SK-N-SH (cell line): ENCODE measurements at places on chromosomes 5 and 9.

DNA sequence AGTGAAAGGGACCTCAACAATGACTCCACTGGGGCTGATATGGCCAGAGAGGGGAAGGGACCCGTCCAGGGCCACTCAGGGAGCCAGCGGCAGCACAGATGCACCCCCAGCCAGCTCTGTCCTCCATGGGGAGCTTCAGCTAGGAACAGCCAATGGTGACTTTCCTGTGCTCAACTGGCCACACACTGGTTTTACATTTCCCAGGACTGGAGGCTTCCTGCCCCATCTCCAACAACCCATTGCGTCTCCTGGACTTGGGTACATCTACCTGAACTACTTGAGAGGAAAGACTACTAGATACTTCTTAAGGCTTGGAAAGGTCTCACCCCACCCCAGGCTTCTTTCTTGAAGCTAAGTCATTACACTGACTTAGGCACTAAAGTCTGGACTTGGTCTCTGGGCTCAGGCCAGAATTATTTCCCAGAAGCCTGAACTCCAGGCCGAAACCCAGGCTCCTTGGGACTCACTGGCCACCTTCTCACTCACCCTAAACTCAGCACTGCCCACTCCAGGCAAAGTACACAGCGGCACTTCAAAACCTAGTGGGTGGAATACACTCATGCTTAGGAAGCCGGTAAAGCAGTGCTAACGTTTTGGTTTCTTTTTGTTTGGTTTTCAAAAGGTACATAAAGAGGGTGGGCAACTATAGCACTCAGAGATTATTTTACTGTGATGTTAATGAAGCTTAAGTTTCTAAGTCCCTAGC, 1.5 kb downstream of the IGFBPL1 start:
- DNase-seq: peak; percentile 44

DNA sequence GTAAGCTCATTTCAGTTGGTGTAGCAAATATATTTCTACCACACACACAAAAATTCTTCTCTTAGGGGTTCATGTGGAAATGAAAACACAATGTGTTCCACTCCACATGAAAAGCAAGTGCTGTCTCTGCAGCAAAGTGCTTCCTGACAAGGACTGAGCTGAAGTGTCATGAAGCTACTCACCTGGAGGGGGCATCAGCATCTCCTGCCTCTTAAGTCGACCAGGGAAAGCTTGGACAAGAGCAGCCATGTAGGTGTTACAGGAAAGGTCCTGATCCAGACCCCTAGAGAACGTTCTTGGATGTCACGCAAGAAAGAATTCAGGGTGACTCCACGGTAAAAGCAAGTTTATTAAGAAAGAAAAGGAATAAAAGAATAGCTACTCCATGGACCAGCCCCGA, 62.8 kb downstream of the SV2C start:
- DNase-seq: no peak

GRCh38 chr9:29625292-29625731, 2052.0 kb upstream of the C9orf72 start:
- DNase-seq: peak; percentile 2

- DNase-seq: no peak
These were observed 214.5 kb downstream of the TMEM167A start for GRCh38 chr5:82862711-82863110.

DNA sequence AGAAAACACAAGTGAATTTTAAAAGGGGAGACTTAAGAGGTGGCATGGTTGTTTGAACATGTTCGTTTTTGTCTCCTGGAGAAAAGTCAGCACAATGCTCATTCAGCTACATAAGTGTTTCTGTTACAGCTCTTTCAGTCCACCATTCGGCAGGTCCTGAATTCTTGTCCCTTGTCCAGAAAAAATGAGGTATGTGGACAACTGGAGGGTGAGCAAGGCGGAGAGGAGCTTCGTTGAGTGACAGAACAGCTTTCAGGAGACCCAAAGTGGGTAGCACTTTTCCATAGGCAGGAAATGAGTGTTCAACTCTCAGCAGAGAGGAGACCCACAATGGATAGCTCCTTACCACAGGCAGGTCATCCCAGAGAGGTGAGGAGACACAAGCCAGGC, 4.9 kb downstream of the PDCD1LG2 start:
- DNase-seq: no peak

- DNase-seq: no peak
These were observed 12.6 kb upstream of the MUSK start for GRCh38 chr9:110655754-110656641.

DNA sequence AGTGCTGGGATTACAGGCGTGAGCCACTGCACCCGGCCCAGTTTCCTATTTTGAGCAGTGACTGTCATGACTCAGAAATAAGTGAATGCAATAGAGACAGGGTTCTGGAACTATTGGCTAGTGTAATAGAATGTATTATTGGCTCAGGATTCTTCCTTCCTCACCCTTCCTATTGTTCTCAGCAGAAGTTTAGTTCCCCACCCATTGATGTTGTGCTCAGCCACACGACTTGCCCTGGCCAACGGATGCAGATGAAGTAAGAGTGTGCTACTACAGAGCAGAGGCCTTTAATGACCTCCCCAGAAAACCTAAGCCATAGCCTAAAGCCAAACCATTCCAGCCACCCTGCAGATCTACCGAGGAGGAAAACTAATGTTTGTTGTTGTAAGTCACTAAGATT, 287.9 kb downstream of the AGTPBP1 start:
- no peak for DNase-seq

GRCh38 chr5:138972230-138972629, 97.1 kb upstream of the LRRTM2 start:
- no peak for DNase-seq

DNA sequence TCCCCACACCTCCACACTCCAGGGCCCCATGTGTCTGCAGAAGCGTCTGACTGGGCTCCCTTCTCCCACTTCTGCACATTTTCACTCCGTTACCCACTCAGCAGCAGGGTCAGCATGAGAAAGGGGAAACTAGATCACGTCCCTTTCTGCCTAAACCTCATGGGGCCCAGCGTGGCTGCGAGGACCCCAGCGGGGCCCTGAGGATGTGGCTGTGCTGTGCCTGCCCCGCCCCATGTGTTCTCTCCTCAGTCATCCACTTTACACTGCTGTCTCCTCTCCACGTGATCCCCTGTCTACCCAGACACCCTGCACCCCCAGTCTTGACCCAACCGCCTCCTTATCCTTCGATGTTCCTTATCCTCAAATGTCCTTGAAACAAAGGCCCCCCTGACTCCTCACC, 59.8 kb upstream of the OTULINL start:
- DNase-seq: no peak

DNA sequence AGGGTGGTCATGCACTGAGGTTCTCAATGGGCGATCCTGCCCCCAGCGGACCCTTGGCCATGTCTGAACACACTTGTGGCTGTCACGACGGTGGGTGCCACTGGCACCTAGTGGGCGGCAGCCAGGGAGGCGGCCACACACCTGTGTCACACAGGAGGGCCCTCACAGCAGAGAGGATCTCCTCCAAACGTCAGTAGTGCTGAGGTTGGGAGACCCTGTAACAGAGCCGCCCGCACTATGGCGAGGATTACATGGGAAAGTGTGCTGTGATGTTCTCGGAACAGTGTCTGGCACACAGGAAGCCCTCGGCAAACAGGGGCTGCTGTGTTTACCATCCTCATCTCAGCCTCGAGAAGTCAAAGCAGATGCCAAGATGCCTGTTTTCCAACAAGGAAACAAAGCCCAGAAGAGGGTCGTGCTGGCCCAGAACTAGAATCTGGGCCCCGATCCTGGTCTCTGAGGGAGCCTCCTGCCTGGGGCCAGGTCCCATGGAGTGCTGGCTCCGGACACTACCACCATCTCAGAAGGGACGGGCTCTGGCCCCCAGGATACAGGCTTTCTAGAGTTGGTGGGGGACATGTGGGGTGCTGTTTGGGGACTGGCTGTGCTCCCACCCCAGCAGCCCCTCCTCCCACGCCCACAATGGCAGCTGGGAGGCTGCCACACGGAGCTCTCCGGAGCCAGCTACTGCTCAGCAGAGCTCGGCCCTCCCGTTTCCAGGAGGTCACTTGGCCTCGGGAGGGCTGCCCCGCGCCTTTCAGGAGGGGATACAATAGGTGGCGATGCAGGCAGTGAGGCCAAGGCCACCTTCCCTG, 48.2 kb downstream of the DBH start:
- DNase-seq: no peak

DNA sequence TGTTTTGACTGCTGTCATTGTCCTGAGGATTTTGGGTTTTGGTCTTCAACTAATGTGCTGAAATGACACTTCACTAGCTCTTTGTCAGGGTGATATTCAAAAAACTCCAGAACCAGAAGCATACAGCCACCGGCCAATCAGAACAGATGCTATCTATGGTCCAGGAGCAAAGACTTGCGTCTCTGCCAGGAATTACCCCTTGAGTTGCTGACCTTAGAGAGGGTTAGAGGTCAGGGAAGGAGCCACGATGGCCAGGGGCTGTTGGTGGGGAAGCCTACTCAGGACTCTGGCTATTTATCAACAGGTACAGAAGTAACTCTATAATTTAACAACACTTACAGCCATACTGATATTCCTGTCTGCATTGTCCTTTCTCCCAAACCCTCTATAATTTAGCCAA, 356.8 kb downstream of the EFNA5 start:
- DNase-seq: no peak

DNA sequence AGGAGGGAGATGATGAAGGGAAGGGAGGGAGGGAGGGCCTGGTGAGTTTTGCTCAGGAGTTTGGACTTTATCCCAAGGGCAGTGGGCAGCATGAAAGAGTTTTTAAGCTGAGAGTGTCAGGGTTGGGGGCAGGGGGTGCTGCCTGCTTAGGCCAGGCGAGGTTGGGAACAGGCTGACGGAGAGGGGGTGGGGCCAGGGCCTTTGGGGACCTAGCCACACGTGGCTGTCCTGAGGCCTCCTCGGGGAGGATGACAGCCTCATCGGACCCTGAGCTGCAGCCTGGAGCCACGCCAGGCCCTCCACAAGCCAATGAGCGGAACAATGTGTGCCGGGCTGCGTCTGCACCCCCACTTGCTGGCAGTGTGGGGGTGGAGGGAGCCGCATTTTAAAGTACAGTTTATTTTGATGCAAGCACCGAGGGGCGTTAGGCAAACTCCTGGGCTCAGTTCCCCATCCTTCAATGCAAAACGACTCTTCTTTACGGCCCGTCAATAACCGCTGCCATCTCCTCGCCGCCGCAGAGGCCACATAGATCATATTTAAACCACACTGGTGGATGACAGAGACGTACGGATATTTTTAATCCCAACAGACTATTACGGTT, 5.3 kb upstream of the RXRA start:
- DNase-seq: no peak

GRCh38 chr9:118832371-118832770, 536.9 kb downstream of the BRINP1 start:
- DNase-seq: no peak

DNA sequence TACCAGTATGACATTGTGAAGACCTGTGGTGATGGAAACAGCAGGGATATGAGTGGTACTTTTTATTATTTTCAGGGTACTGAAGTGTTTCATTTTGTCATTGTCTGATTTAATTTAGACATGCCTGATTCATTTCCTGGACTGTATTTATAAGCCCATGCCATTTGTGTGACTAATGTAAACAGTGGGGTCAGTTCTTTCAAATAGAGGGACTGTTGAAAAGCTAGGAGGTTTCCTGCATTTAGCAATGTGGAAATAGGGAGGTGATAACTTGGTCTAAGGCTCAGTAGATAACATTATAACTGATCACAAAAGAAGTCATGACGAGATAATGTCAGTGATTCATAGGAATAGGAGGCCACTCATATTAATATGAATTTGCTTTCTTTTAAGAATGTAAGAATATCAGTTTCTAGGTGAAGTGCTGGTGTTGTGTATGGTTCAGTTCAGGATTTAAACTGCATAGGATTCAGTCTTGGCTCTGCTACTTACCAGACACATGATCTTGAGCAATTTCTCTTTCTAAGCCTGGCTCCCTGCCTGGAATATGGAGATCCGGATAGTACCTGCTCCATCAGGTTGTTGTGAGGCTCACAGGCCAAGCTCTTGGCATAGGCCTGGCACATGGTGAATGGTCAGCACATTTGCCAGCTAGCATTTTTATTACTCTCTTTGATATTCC, 7.5 kb downstream of the RASGRF2 start:
- DNase-seq: no peak

GRCh38 chr9:68581696-68582095, 41.0 kb upstream of the TMEM252 start:
- no peak for DNase-seq

DNA sequence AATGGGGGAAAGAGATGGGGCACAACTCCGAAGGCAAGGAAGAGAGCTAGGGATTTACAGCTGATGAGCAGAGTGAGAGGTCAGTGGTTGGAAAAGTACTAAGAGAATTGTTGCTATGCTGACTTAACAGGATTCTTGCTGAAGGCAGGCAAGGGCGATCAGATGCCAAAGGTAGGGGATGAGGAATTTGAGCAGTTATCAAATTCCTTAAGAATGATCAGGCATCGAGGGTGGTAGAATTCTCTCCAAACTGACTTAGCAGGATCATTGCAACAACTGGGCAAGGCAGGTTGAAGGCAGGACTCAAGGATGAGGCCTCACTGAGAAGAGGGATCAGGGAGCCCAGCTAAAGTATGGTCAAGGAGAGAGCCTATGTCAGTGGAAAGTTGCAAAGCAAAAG, 171.0 kb downstream of the HSD17B3 start:
- DNase-seq: no peak

GRCh38 chr5:112551419-112552032, 132.4 kb upstream of the EPB41L4A start:
- peak; percentile 42 for DNase-seq

GRCh38 chr5:57298985-57299491, 125.2 kb downstream of the GPBP1 start:
- peak; percentile 30 for DNase-seq

- DNase-seq: peak; percentile 25
These were observed 37.4 kb downstream of the CCDC125 start for GRCh38 chr5:69295088-69295754.

- no peak for DNase-seq
These were observed 148.0 kb downstream of the MEF2C start for GRCh38 chr5:88734983-88735382.

DNA sequence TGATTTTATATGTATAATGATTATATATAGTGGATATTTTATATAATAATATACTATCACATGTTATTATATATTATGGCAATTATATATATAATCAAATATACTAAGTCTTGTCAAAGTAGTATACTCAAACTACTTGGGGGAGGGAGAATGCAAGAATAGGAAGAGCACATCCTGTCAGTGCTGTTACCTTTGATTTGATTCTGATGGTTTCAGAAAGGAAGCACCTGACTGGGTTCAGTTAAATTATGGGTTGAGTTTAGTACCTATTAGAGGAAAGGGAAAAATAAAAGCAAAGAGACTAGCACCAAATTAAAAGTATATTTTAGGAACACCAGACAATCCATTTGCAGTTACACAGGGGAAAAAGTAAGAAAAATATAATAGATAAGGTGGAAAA, 107.6 kb downstream of the GRIA1 start:
- DNase-seq: no peak

DNA sequence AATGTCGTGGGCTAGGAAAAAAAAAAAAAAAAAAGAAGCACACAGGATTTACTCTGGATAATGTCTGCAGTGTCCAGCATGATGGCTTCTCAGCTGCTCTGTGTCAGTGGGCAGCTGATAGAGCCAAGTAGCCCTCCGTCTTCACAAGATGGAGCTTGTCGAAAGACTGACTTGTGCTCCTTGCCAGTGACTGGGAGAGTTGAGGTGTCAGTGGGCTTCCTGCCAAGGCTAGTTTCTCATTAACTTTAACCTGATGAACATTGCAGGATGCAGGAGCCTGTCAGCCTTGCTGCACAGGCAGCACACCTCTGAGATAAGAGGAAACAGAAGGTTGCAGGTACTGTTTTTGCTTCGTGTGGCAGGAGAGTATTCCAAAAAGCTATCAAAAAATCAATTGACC, 171.4 kb upstream of the SGCD start:
- DNase-seq: no peak
